ENCODE measurements at places on chromosomes 3 and 15.

DNA sequence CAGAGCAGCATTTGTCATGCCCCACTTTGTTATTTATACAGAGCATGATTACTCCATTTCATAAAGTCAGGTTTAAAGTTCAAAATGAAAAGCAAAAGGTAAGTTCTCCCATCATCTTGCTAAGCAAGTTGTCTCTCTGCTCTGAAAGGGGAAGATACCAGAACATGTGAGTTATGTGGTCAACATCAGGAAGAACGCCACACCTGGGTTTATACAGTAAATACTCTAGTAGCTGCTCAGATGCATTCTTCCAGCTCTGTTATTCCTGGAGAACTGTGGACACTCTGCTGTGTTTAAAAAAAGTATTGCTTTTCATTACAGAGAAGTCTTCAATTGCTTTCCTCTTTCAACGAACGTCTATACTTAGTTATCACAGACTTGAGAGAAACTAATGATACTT lies 145.7 kb downstream of the PLCL2 start:
- no peak for DNase-seq

DNA sequence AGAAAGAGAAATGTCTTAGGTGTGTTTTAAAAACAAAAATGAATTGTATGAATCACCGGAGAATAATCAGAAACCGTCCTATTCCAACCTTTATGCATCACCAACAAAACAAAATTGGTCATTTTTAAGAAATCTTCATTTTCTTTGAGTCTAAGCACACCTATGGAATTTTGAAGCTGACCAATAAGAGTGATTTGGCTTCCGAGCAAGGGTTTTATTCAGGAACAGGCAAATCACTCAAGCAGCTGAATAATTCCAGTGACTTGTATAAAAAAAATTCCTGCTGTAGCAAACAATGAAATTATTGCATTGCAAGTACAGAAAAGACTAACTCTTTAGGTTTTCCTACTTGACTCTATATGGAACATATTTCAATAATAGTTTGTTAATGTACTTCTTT lies 83.8 kb upstream of the FNDC3B start:
- no peak for DNase-seq

DNA sequence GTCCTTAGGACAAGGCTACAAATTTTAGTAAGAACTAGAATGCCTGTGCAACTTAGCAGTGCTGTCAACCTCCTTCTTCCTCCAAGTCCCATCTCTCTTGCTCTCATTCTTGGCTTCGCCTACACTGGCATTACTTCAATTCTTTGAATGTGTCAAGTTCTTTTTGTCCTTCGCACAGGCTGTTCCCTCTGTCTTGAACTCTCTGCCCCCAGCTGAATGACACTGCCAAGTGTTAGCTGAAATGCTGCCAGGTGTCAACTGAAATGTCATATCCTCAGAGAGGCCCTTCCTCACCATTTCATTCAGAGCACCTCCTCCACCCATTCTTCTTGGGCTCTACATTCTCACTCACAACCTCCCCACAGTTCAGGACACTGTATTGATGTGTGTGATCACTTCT lies 48.8 kb upstream of the PSMD6 start:
- DNase-seq, result no peak

GRCh38 chr15:100919481-100920405 lies 586 bp downstream of the LRRK1 start:
- no peak for DNase-seq

- no peak for DNase-seq
Observed at GRCh38 chr15:55250392-55250791, 39.2 kb downstream of the RAB27A start.

GRCh38 chr15:74749832-74750231 lies 1.2 kb downstream of the CYP1A2 start:
- no peak for DNase-seq

GRCh38 chr3:33722191-33722590 lies 4.1 kb upstream of the CLASP2 start:
- DNase-seq, result no peak

DNA sequence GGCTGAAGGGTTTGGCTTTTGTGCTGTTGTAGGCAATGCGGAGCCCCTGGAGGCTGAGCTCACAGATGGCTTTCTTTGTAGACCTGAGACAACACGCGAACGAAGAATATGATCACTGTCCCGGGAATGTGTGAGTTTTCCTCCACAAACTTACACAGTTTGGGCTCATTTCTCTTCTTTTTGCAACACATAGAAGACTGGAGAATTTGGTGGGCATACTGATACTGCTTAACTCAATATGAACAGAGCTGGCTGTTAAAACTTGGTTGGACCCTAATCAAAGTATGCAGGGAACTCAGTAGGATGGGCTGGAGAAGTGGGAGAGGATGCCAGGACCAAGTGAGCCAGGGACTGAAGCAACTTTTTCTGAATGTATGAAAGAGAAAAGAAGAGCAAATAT lies 12.2 kb upstream of the RFC4 start:
- no peak for DNase-seq

- DNase-seq, result no peak
Observed at GRCh38 chr3:10998542-10998941, 6.0 kb downstream of the SLC6A1 start.

DNA sequence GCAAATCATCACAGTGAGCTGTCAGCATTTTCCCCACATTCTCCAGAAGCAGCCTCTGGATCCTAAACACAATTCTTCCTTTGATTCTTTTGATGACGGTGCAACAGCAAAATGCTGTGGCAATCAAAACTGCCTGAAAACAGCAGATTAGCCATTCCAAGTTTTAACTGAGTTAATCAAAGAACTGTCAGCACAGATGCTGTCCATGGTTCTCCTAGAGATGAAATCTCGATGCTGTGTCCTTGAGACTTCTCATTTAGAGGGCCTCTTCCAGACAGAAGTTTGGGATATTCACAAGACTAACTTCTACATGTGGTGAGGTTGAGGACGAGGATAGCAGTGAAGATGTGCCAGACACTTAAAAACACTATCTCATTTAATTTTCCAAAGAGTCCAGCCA lies 50.4 kb upstream of the GYG1 start:
- DNase-seq, result no peak

DNA sequence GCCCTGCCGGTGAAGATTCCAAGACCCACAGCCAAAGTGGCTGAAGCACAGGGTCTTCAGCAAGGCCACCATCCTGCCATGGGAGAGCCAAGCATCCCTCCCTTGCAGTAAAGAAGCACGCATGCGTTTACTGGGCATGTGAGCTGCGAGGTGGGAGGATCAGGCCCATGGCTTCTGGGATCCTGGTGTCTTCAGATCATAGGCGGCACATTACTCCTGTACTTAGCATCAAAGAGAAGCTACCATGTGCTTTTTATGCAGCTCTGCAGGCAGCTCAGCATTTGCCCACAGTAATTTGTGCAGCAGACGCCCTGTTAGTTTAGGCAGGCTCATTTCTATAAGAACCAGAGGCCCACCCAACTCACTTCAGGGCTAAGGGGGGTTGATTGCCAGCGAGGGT lies 45.7 kb downstream of the IDH2 start:
- DNase-seq, result no peak

- DNase-seq, result no peak
Observed at GRCh38 chr3:31413515-31413914, 119.2 kb upstream of the STT3B start.

DNA sequence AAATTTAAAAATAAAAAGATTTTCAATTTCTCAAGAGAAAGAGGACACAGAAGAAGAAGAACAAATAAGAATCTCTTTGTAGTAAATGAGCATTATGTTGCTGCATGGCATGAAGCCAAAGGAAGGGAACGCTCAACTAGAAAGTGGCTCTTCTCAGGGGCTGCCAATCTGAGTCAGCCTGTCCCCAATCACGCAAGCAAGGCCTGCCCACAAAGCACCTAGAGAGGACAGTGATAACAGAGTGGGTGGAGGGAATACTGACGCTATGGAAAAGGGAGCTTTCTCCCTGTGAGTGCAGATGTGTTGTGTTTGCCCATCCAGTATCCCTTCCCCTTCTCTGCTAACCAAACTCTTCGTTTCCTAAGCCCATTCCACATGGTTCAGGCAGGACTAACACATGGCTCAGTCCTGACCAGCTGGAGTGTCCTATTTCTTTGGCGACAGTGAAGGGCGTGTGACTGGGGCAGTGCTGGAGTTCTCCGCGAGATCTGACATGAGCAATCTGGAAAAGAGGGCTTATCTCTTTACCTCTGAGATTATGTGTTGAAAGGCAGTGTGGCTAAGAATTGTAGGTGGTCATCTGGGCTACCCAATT lies 14.2 kb downstream of the FBN1 start:
- no peak for DNase-seq

- DNase-seq, result peak; percentile 51
Observed at GRCh38 chr3:177050501-177051237, 146.6 kb downstream of the TBL1XR1 start.

- DNase-seq, result peak; percentile 85
Observed at GRCh38 chr3:53162672-53163443, 1.8 kb downstream of the PRKCD start.

- DNase-seq, result no peak
Observed at GRCh38 chr3:97673357-97673997, 91.1 kb upstream of the ARL6 start.

GRCh38 chr3:141881702-141882101 lies 5.3 kb downstream of the ATP1B3 start:
- no peak for DNase-seq

GRCh38 chr3:126938520-126939337 lies 44.2 kb upstream of the PLXNA1 start:
- DNase-seq, result no peak

DNA sequence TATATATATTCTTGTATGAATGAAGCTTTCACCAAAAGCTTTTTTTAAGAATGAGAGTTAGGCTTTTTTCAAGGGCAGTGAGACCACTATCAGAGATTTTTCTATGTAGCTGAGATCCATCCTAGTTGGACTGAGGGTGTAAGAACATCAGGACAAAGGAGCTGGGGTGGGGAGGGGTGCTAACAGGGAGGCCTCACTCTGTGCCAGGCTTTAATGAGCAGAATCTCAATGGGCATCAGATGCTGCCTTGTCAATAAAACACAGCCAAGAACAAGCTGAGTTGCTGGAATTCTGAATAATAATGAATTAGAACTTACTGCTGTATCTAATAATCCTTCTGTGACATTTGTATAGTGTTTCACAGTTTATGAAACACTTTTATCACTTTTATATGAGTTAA lies 41.4 kb upstream of the USP3 start:
- DNase-seq, result no peak

DNA sequence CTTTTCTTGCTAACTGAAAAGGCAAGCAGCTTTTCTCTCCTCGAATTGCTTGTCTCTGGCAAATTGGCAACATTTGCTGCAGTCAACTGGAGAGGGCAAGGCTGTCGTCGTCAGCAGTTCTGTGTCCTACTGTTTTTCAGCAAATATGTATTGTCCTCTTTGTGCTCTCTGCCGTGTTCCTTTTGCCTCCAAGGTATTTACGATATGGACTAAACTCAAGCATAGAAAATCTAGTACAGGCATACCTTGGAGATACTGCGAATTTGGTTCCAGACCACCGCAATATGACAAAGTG lies 558 bp upstream of the SLC30A4 start:
- no peak for DNase-seq

DNA sequence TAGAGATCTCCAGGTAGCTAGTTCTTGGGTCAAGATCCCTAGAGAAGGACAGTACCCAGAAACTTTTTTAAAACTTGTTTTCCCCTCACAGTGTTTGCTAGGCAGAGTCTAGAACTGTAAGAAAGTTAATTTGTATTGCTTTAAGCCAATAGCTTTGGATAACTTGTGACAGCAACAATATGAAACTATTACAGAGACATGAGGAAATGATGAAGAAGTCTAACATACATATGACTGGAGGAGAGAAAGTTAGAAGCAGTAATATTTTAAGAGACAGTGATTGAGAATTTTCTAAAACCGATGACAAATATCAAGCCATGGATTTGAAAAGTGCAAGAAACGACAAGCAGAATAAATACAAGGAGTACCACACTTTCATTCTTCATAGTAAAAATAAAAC lies 10.0 kb downstream of the HMG20A start:
- no peak for DNase-seq

GRCh38 chr3:169597083-169597609 lies 66.4 kb downstream of the MECOM start:
- DNase-seq, result no peak

GRCh38 chr3:36792342-36792741 lies 28.0 kb upstream of the DCLK3 start:
- DNase-seq, result no peak

DNA sequence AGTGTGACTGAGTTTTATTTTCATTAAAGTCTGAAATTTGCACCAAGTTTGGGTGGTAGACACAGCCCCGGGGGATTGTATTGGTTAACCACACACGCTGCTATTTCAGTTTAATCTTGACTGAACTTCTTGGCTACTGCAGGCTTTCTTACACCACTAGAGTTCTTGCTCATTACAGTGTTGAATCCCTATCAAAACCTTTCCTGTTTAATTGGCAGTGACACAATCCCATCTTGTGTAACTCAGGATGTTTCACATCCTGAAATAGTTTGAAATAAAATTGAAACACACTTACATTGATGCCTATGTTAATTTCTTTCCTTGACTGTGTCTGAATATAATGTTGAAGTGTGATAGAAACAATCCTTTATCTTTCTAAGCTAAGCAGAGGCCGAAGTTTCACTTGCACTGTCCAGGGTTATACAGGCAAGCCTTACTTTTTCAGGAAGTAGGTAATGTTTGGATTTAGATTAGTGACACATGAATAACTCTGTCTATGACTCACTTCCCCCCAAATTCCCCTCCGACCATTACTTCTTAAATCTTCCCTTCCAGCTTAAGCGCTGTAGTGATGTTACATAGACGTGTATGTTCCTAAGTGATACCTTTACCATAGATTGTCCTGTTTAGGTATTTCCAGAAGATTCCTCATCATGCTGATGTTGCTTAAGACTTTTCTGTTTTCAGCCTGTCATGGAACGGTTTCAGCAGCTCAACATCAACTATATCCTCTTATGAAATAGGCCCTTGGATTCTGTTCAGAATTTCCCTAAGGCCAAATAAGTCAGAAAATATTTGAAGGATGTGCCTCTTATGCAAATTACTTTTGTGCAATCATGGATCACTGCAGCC lies 16.8 kb downstream of the ATG7 start:
- no peak for DNase-seq

GRCh38 chr3:16090024-16090423 lies 84.5 kb upstream of the GALNT15 start:
- DNase-seq, result no peak

DNA sequence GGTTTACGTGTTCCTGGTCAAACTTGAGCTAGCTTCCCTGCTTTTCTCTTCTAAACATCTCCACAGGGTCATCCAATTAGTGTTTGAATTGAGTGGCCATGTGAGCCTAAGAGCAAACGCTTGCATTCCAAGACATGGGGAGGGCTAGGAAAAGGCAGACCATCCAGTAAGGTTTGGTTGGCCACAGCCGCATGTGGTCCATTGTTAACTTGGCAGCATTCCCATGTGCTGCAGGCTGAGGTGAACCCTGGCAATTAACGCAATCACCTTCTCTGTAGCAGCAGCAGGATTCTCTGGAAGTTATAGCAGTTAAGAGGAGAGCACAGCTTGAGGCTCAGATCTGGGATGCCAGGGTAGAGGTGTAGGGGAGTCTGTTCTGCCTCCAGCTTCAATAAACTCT lies 502.2 kb upstream of the LMCD1 start:
- no peak for DNase-seq

- DNase-seq, result no peak
Observed at GRCh38 chr3:138649134-138649533, 40.6 kb downstream of the FAIM start.

- DNase-seq, result no peak
Observed at GRCh38 chr3:73036694-73037591, 24.5 kb upstream of the EBLN2 start.

GRCh38 chr3:42851228-42851834 lies 24.3 kb downstream of the CYP8B1 start:
- DNase-seq, result no peak

Data from CD8-positive, alpha-beta memory T cell (primary cell).